ENCODE measurements at places on chromosomes 7 and 10.

DNA sequence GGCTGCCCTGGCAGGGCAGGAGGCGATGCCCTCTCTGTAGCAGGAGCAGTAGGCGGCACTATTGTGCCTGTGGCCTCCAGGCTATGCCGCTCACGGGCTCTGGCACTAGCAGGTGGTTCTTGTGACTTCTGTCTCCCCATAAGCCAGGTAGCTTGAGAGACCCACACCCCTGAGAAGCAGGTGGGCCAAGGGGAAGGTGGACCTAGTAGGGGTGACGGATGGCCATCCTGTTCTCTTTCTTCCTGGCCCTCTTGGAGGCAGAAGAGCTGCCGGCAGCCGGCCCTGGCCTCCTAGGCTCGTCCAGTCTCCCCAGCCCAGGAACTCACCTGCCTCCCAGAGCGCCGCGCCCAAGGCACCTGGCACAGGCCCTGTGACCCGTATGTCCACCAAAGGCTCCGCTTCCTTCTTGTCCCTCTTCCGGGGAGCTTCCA lies 15.4 kb downstream of the MMRN2 start:
- DNase-seq = no peak

DNA sequence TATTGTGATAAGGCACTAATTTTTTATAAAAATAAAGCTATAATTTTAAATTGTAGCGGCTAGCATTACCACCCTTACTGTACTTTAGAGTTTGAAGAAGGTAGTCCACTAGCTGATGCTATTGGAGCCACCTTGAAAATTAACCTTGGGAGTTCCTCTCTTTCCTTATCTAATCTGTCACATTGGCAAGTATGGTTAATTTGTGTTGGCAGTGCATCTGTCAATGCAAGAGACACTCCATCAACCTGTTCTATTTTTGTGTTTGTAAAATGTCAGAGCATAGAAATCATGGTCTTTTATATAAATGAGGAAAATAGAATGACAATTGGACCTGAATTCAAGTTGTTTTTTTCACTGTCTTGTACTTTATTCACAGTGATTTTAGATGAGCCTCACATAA lies 20.5 kb downstream of the GLCCI1 start:
- no peak for DNase-seq

GRCh38 chr7:101303102-101303701 lies 18.4 kb downstream of the IFT22 start:
- no peak for DNase-seq

- peak; percentile 6 for DNase-seq
These were observed 687 bp downstream of the HELLS start for GRCh38 chr10:94546049-94546900.

DNA sequence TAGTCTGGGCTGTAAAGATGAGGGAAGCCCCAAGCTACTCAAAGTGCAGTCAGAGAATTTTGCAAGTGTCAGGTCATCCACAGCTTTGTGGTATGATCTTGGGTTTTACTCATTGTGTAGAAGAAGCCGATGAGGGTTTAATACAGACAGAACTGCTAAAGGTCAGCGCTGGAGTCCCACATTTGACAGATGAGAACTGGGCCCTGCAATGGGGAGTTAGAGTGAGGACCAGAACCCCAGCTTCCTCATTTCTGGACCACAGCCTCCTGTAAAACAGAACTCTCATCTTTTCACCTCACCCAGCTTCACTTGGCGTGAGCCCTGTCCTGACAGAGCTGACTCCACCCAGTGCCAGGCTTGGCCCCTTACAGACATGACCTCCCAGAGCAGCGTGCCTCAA lies 20.1 kb downstream of the LRRC20 start:
- no peak for DNase-seq

- no peak for DNase-seq
These were observed 41.1 kb upstream of the TMEM213 start for GRCh38 chr7:138756591-138757242.

GRCh38 chr7:20075440-20075839 lies 141.7 kb downstream of the MACC1 start:
- DNase-seq = no peak

- DNase-seq = no peak
These were observed 48.4 kb upstream of the CCDC3 start for GRCh38 chr10:13049774-13050420.

DNA sequence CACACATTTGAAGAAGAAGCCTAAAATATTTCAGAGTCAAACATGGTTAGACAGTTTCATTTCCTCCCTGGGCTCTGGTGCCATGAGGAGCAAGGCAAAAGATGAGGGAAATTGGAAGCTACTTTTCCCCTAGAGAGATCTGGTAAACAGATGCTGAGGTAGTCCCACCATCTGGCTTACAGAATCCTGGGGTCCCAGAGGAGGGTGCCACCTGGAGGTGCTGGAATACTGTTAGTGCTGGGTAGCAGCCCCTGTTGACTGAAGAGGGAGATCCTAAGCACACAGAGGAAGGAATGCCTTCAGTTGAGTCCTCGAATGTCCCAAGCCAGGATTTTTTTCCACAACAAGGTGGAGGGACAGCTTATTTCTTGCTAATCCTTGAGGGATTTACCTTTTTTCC lies 160.1 kb downstream of the FZD1 start:
- DNase-seq = no peak

- no peak for DNase-seq
These were observed 324.9 kb downstream of the LRRTM3 start for GRCh38 chr10:67250686-67251085.

DNA sequence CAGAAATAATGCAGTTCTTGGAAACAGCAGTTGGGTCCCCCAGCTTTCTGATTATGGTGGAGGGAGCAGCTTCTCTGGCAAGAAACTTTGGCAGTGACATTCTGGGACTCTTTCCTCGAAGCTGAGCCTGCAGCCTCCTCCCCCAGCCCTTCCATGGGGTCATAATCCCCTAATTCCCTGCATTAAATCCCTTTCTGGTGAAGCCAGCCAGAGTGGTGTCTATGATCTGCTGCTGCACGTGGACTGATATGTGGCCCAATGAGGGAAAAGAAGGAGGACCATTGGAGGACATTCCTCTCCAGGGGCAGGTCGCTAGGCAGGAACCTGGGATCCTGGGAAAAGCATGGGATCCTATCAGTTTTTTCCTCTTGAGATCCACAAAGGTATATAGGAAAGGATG lies 470.5 kb downstream of the RPS24 start:
- no peak for DNase-seq

- no peak for DNase-seq
These were observed 280.8 kb downstream of the DPP6 start for GRCh38 chr7:154332811-154333580.

GRCh38 chr7:99551334-99551733 lies 580 bp downstream of the FAM200A start:
- no peak for DNase-seq

- DNase-seq = no peak
These were observed 689.6 kb downstream of the NRG3 start for GRCh38 chr10:82564353-82565196.

DNA sequence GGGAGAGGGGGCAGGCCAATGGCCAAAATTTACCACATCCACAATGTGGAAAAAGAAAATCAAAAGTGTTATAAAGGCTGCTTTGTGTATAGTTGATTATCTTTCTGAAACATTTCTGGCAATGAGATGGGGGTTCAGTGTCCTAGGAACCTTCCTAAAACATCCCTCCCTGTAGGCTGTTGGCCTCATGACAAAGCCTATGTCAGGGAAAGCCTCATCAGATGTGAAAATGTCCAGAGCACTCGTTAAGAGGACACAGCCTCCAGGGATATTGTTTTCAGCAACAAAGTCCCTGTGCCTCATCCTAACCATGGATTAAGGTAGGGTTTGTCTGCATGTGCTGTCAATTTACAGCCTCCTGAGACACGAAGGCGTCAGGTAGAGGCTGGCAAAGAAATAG lies 17.0 kb downstream of the SUN3 start:
- DNase-seq = no peak

GRCh38 chr10:3992382-3993178 lies 207.6 kb upstream of the KLF6 start:
- DNase-seq = no peak

- no peak for DNase-seq
These were observed 55.7 kb downstream of the DDC start for GRCh38 chr7:50509459-50509858.

- DNase-seq = no peak
These were observed 17.9 kb upstream of the PRKAR1B start for GRCh38 chr7:744854-745430.

DNA sequence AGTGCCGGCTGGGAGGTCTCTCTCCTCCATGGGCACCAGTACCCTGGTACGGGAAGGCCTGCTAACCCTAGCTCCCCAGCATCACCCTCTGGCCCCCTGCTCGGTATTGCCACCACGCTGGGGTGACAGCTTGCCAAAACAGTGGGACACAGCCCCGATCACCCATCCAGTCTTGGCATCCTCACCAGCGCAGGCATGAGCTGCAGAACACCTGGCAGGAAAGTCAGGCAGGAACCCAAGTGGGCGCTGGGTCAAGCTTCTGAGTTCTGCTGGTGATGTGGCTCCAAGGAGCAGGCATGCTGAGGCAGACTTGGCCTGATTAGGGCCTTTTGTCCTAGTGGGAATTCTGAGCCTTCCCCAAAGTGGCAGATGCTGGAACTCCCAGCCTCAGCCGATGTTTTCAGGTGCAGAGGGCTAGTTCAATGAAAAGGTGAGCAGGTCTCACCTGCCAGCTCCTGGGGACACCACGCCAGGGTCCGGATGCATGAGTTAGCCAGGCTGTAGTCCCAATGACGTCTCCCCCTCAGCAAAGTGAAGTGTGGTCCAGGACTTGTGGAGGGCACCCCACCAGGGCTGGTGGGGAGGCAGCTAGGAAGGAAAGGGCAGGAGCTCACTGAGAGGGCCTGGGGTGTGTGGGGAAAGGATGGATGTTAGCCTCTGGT lies 8.5 kb upstream of the ZNF22 start:
- DNase-seq = no peak

GRCh38 chr7:750111-750905 lies 23.2 kb upstream of the PRKAR1B start:
- no peak for DNase-seq

GRCh38 chr10:131817866-131818509 lies 82.8 kb upstream of the PPP2R2D start:
- DNase-seq = no peak

- no peak for DNase-seq
These were observed 77.8 kb upstream of the NRP1 start for GRCh38 chr10:33412241-33412640.

- DNase-seq = peak; percentile 6
These were observed at the start of gene GBX1 for GRCh38 chr7:151167197-151167961. TSS of gene GBX1 (minus strand) at chr7:151167694. CDS start at chr7:151167548, 146 bp downstream.

- DNase-seq = no peak
These were observed 168.9 kb downstream of the SLIT1 start for GRCh38 chr10:97016728-97017473.
